AML-193 (cell line): ENCODE measurements at places on chromosomes 1 and 21.

DNA sequence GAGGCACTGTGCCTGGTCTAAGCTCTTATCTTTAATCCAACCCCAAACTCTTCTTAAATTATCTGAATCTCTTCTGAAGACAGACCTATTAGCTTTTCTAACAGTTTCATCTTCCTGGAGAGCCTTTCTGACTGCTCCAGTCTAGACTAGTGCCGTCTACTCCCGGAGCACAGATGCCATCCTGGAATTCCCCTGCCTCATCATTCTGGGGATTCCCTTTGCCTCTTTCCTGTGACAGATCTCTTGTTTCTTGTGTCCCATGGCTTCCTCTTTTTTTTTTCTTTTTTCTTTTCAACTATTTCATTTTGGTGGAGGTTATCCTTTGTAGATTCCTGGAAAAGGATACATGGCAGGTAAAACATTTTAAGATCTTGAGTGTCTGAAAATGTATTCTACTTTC lies 11.7 kb downstream of the SEMA4A start:
- no peak for DNase-seq

- DNase-seq, result no peak
Observed at GRCh38 chr1:2502661-2503553, 23.5 kb downstream of the PANK4 start.

DNA sequence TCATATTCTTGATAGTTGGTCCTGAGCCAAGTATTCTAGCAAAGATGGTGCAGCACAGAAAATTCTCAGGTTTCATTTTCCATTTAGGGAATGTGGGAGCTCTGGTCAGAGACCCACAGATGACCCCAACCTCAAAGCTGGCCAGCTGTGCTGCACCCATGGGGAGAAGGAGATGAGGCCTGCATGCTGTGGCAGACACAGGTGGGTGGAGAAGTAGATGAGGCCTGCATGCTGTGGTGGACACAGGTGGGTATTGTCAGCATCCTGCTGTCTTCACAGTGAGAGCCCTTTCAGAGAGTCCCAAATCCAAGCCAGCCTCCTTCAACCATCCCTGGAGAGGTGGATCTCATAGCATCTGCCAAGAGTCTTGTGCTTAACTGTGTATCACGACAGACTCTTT lies 77.7 kb downstream of the DSCAM start:
- no peak for DNase-seq

- no peak for DNase-seq
Observed at GRCh38 chr1:60153961-60154360, 80.4 kb upstream of the C1orf87 start.

GRCh38 chr1:180392020-180392419 lies 110.4 kb downstream of the ACBD6 start:
- DNase-seq, result peak; percentile 12

DNA sequence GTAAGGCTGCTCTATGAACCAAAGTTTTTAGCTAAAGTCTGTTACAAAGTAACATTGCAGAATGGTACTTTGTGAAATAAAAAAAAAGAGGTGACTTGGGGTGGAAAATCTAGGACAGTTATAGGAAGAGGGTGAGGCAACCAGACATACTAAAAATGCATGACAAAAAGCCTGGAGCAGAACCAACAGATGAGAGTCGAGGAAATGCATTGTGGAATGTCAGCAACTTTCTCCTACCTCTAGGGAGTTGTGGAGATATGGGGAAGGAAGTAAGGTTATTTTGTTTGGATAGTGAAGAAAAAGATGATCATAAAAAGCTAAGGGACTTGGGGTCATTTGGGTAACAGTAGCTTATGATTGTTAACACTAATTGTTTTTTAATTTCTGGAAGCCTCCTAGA lies 295.6 kb downstream of the S1PR1 start:
- no peak for DNase-seq

- DNase-seq, result no peak
Observed at GRCh38 chr1:174800216-174800851, 199.4 kb upstream of the CACYBP start.
